ENCODE measurements at places on chromosomes 11 and 22.
A peak's percentile ranks its signal among the peaks of the same experiment; 100 is the strongest.

GRCh38 chr11:57881647-57882046, 120.0 kb downstream of the CTNND1 start:
- DNase-seq: no peak

GRCh38 chr22:44145544-44145943, 35.2 kb upstream of the PARVG start:
- DNase-seq: peak; percentile 67

GRCh38 chr22:22748297-22748743, 103.9 kb downstream of the GGTLC2 start:
- no peak for DNase-seq

GRCh38 chr11:93220078-93220477, 22.3 kb upstream of the SLC36A4 start:
- DNase-seq: no peak

GRCh38 chr11:30510750-30511149, 75.4 kb downstream of the MPPED2 start:
- no peak for DNase-seq

DNA sequence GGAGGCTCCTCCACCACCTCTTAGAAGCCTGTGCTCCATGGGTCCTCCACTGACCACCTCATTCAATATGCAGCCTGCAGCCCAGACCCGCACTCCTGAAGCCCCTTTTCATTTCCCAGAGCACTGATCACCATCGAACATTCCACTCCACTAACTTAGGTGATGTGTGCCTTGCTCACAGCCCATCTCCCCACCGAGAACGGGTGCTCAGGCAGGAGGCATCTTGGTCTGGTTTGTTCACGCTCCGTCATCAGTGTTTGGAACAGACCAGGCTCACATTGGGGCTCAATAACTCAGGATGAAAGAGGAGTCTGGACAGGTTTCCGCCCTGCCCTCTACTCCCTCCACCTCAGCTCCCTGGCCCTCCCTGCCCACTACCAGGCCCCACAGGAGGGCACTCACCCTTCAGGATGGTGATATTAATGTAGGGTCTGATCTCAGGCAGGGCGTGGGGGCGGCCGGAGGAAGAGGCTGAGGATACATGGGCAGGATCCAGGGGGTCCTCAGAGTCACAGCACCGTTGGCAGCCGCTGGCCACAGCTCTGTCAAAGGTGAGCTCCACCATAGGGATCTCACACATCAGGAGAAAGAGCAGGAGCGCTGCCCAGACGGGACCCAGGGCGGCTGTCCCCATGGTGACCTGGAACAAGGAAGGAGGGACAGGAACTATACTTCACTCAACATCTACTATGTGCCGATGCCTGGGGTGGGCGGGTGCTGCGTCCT, 3.1 kb downstream of the C1QTNF6 start:
- DNase-seq: no peak

DNA sequence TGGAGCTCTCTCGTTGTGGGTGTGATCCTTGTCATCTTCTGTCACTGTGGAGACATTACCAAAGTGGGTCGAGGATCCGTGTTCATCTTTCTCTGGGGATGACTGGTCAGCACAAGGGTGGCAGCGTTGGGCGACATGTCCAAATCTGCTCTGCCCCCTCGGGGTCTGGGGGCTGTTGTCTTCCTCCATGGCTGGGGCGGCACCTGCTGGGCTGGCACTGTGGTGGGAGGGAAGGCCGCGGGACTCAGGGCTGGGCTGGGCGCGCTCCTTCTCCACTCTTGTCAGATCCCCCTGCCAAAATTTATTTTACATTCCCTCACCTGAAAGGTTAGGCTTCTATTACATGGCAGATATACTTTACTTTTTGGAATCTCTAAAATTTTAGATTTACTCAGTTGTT, 96.4 kb downstream of the UVRAG start:
- no peak for DNase-seq

GRCh38 chr22:39958009-39958711, 2.0 kb upstream of the TMA7B start:
- no peak for DNase-seq

- DNase-seq: no peak
These were observed 281.7 kb downstream of the ST3GAL4 start for GRCh38 chr11:126636911-126637794.

Data from heart right ventricle (tissue), 16 donors.